CD8-positive, alpha-beta memory T cell (primary cell): ENCODE measurements at places on chromosomes 1 and 21. TPM values are rescaled to one million over a fixed set of nuclear protein-coding genes. Genes with fewer than 3 reads are reported as not detected.

- H3K27me3 ChIP-seq = no peaks in the 10 kb centered on the region
- peak; percentile 62 for DNase-seq
- H3K27ac ChIP-seq = no peak overlapping the region
- H3K36me3 ChIP-seq = no peaks in the 10 kb centered on the region
Measured at GRCh38 chr1:19606817-19607642, 37.1 kb upstream of the NBL1 start.

Gene KPRP
- not detected for total RNA-seq

Gene MCOLN3
- 0.47 TPM for total RNA-seq

- H3K27ac ChIP-seq = no peak overlapping the region
- no peaks in the 10 kb centered on the region for H3K36me3 ChIP-seq
- DNase-seq = no peak
- H3K27me3 ChIP-seq = no peaks in the 10 kb centered on the region
- no peaks in the 10 kb centered on the region for H3K4me1 ChIP-seq
Measured at GRCh38 chr1:52332411-52332810, 33.6 kb downstream of the CC2D1B start.

- no peak overlapping the region for H3K4me3 ChIP-seq
- H3K27ac ChIP-seq = no peak overlapping the region
- H3K36me3 ChIP-seq = no peaks in the 10 kb centered on the region
- peaks cover 29% of the 10 kb centered on the region for H3K4me1 ChIP-seq
- no peaks in the 10 kb centered on the region for H3K27me3 ChIP-seq
- DNase-seq = no peak
Measured at GRCh38 chr21:33401630-33401992, 1.6 kb upstream of the IFNGR2 start.
